ENCODE measurements at places on chromosomes 2 and 18. TPM values are rescaled to one million over a fixed set of nuclear protein-coding genes. Genes with fewer than 3 reads are reported as not detected.
A peak's percentile ranks its signal among the peaks of the same experiment; 100 is the strongest.

DNA sequence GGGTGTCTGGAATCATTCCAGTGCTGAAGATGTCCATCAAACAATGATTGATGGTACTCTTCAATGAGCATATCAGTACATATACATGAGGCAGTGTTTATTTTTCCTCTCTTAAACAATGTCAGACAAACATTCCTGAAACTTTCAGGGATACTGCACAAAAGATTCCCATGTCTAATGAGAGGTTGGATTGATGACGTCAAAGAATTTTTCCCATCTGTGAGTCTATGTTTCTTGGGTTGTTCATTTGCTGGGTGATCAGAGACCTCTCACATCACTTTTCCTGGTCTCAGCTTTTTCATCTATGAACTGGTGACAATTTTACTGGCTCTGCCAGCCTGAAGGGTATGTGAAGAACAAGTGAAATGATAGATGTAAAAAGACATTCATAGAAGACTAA is 325.5 kb downstream of the EN1 start:
- peaks cover 7% of the 10 kb centered on the region for H3K36me3 ChIP-seq
- H3K4me1 ChIP-seq: no peaks in the 10 kb centered on the region

DNA sequence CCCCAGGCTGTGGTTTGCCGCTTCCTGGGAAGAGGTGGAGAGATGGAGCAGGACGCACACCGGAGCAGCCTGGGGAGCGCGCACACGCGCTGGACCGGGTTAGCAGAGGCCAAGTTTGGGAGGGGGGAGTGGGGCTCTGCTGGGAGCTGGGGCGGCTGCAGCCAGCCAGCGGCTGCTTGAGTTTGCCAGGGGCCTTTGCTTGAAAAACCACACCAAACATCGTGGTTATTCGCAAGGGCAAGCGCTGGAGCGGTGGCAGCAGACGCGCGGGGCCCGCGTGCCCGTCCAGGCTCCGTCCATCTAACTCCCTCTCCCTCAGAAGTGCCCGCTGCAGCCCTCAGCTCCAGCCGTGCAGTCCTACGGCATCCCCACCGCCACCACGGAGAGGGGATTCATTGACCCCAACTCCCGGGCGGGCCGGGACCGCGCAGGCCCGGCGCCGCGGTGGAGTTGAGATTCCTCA is 4.6 kb downstream of the PTGR3 start:
- H3K4me3 ChIP-seq: peak overlapping the region; percentile 20
- H3K27me3 ChIP-seq: peaks cover 15% of the 10 kb centered on the region
- peak; percentile 50 for DNase-seq
- no peaks in the 10 kb centered on the region for H3K36me3 ChIP-seq
- H3K4me1 ChIP-seq: peaks cover 12% of the 10 kb centered on the region

DNA sequence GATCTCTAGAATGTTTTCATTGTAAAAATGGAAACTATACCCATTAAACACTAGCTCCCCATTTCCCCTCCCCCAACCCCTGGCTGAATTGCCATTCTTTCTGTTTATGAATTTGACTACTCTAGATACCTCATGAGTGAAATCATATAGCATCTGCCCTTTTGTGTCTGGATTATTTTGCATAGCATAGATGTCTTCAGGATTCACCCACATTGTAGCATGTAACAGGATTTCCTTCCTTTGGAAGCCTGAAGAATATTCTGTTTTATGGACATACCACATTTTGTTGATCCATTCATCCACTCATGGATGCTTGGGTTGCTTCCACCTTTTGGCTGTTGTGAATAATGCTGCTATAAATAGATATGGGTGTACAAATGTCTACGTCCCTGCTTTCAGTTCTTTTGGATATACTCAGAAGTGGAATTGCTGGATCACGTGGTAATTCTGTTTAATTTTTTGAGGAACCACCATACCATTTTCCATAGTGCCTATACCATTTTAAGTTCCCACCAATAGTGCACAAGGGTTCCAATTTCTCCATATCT is 7.7 kb upstream of the ASB1 start:
- no peak for DNase-seq
- no peak overlapping the region for H3K4me3 ChIP-seq
- H3K36me3 ChIP-seq: peaks cover 14% of the 10 kb centered on the region
- no peaks in the 10 kb centered on the region for H3K27me3 ChIP-seq
- H3K27ac ChIP-seq: no peak overlapping the region
- peaks cover 5% of the 10 kb centered on the region for H3K4me1 ChIP-seq

The LAPTM4A gene
- total RNA-seq: 147 TPM

The RAB17 gene
- not detected for total RNA-seq

DNA sequence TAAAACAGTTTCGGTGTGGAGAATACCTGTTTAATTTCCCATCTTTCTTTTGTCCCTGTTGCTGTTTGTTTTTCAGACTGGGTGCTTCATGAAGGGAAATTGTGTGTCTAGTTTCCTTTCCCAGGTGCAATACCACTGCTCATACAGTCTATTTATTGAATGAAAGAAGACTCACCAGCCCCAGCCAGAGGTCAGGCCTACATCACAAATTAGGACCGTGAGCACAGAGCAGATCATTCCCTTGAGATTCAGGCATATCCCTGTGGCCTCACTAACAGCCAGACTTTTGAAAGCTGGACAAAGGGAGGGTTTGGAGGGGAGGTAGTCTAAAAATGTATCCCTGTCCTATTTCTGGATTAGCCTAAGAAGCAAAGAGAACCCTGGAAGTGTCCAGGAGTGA is 278.9 kb downstream of the IRS1 start:
- DNase-seq: no peak
- no peaks in the 10 kb centered on the region for H3K36me3 ChIP-seq
- no peak overlapping the region for H3K4me3 ChIP-seq
- H3K27me3 ChIP-seq: no peaks in the 10 kb centered on the region
- peaks cover 5% of the 10 kb centered on the region for H3K4me1 ChIP-seq

DNA sequence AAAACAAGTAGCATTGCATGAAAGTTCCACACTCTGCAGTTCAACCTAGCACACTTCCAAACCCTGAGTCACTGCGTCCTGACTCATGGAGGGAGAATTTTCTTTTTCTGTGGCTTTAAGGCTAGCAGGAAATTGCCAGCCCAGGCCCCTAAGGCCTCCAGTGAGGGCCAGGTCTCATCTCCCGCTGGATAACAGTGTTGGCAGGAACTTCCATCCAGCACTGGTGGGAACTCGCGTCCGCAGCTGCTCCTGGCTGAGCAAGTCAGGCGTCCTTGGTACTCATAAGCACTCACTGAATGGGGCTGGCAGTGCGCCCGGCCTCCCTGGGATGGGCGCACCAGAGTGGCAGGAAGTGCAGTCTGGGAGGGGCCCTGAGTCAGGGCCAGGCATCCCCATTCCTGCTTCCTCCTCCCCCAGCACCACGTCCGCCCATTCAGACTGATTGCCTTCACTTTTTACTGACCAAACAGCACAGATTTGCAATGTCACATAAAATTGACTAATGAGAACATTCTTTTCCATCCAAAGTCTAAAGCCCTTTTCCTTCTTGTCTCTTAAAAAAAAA is 14.3 kb downstream of the MALL start:
- H3K27me3 ChIP-seq: peaks cover 6% of the 10 kb centered on the region
- DNase-seq: no peak
- H3K27ac ChIP-seq: no peak overlapping the region
- H3K4me1 ChIP-seq: no peaks in the 10 kb centered on the region

The SPP2 gene
- not detected for total RNA-seq

DNA sequence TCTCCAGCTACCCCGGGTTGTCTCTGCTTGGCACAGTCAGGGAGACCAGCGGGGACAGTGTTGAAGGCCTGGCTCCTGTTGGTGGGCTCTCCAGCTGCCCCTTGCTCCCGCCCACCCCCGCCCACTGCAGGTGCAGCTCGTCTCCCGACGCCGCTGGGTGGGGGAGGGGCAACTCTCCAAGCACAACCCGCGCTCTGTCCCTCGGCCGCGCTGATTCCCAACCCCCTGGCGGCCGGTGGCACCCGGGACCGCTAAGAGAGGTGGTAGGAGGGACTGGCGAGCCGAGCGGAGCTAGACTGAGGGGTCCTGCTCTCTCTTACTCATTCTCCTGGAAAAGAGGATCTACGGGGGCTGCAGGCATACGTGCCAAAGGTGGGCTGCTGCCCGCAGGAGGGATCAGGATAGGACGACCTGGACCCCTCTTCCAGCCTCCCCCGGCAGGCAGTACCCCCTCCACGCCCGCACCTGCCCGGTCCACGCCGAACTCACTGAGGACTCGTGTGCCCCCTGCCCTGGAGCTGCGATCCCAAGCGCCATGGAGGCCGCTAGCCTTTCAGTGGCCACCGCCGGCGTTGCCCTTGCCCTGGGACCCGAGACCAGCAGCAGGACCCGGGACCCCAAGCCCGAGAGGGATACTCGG is 44.5 kb downstream of the DDX18 start:
- no peaks in the 10 kb centered on the region for H3K4me1 ChIP-seq
- no peak overlapping the region for H3K27ac ChIP-seq
- peaks cover 3% of the 10 kb centered on the region for H3K27me3 ChIP-seq
- peak; percentile 37 for DNase-seq
- H3K36me3 ChIP-seq: no peaks in the 10 kb centered on the region

GRCh38 chr2:23900541-23901322 is 26.2 kb downstream of the ATAD2B start:
- H3K4me3 ChIP-seq: no peak overlapping the region
- peaks cover 1% of the 10 kb centered on the region for H3K27me3 ChIP-seq
- peaks cover 8% of the 10 kb centered on the region for H3K4me1 ChIP-seq
- peak; percentile 23 for DNase-seq
- H3K36me3 ChIP-seq: no peaks in the 10 kb centered on the region
- H3K27ac ChIP-seq: peak overlapping the region; percentile 50

DNA sequence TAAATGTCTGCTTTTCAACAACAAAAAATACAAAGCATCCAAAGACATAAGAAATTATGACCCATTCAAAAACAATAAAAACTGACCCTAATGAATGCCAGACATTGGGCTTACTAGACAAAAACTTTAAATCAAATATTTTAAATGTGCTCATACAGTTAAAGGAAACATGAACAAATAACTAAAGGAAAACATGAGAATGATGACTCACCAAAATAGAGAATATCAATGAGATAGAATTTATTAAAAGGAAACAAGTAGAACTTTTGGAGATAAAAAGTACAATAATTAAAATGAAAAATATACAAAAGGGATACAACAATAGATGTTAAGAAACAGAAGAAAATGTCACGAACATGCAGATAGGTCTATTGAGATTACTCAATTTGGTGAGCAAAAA is 110.6 kb downstream of the TRABD2A start:
- DNase-seq: no peak
- no peak overlapping the region for H3K4me3 ChIP-seq
- no peak overlapping the region for H3K27ac ChIP-seq
- no peaks in the 10 kb centered on the region for H3K36me3 ChIP-seq
- no peaks in the 10 kb centered on the region for H3K4me1 ChIP-seq

The SOX11 gene
- 576 TPM for total RNA-seq
